Fibroblast of villous mesenchyme (primary cell): ENCODE measurements at places on chromosomes 6 and 20. TPM values are rescaled to one million over a fixed set of nuclear protein-coding genes. Genes with fewer than 3 reads are reported as not detected.

The APOM gene
- total RNA-seq: 0.43 and 0.97 TPM in 2 replicates

The SLX4IP gene
- total RNA-seq: 3.2 and 5.6 TPM in 2 replicates

The DEFB127 gene
- total RNA-seq: not detected in 2 replicates

GRCh38 chr20:34622821-34623451, 54.0 kb downstream of the PIGU start:
- no peak for DNase-seq

GRCh38 chr6:71197780-71198179, 90.8 kb upstream of the OGFRL1 start:
- peak; percentile 71 for DNase-seq

- no peak for DNase-seq
Measured at GRCh38 chr6:77011929-77012545, 451.3 kb downstream of the HTR1B start.

DNA sequence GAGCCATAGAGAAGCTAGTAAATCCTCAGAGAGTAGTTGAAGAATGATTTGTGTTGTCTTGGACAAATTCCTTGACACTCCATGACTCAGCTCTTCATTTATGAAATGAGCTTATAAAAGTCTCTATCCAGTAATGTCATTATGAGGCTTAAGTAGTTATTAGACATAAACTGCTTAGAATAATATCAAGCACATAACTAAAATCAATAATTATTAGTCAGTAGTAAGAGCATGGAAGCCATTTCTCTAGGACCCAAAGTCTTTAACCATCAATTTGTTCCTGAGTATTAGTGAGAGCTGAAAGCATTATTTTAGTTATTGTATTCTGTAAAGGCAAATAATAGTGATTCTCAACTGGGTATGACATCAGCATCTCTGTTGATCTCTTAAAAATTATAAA, 1140.2 kb downstream of the HACE1 start:
- no peak for DNase-seq

- no peak for DNase-seq
Measured at GRCh38 chr6:152142105-152142504, 334.6 kb downstream of the ESR1 start.

DNA sequence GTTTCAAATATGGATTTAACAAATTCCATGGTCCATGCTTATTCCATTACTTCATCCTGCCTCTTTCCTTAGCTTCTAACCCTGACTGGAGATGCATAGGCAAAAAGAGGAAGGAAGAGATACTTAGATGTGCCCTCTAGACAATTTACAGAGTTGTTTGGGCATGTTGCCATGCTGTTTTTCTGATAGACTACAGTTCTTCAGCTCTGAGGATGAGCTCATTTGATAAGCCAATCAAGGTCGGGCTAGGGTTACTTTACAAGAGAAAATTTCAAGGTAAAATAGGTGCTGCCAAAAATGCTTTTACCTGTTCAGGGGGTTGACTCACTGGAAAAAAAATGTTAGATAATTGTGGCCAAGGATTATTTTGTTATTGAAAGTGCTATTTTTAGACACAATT, 5.9 kb downstream of the HCRTR2 start:
- no peak for DNase-seq

GRCh38 chr20:49979030-49979832, 3.5 kb upstream of the SNAI1 start:
- DNase-seq: no peak

- peak; percentile 79 for DNase-seq
Measured at GRCh38 chr6:149031201-149031858, 284.5 kb downstream of the UST start.

DNA sequence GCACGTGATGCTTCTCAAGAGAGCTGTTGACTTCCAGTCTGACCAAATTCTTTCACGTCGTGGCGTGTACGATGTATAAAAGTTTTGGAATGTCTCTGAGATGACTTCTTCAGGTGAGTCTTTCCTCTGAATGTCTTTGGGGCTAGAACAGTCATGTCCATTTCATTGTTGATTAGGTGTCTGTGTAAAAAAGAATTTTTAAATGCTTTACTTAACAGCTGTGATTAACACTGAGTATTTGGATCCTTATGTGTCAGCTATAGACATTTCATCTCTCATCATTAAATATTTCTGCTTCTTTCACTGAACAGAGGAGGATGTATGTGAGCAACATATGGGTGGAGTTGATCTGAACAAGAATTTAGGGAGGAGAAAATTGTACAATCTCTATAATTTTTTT, 29.3 kb upstream of the KIF13A start:
- no peak for DNase-seq

DNA sequence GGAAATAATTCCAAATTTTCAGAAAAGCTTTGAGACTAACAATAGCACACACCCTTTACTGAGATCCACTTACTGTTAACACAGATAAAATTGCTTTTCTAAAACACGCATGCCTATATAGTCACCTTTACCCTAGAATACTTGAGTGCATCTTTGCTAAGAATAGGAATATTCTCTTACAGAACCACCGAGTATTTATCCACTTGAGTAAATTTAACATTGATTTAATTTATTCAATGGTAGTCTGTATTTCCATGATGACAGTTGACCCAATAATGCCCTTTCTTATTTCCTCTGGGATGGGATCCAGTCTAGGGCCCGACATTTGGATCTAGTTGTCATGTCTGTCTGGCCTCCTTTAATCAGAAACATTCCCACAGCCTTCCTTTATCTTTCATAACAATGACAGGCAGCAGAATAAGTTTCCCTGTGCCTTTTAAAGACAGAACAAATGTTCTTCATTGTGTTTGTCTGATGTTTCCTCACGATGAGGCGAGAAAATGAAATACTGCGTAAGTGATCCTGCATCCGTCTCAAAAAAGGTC, 56.6 kb upstream of the ERVFRD-1 start:
- no peak for DNase-seq

The UBD gene
- total RNA-seq: not detected in 2 replicates

DNA sequence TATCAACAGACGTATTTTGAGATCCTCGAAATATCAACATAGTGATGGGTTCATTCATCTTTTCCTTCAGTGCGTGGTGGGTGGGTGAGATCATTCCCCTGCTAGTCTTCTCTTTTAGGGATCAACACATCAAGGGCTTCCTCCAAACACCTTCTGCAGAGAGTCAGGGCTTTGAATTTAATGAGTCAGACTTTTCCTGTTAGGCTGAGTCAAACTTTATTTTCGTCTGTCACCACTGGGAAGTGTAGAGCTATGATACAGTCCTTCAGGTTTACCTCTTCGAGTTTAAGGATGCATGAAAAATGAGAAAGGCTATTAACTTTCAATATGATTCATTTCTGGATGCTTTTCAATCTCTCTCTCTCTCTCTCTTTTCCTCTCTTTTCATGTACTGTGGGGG, 189.1 kb downstream of the BMP2 start:
- peak; percentile 13 for DNase-seq

- no peak for DNase-seq
Measured at GRCh38 chr20:56111961-56112730, 106.8 kb upstream of the CBLN4 start.

GRCh38 chr6:72636215-72636614, 14.4 kb downstream of the KCNQ5 start:
- DNase-seq: no peak

The ABHD16A gene
- total RNA-seq: 43.2 and 76.0 TPM in 2 replicates

DNA sequence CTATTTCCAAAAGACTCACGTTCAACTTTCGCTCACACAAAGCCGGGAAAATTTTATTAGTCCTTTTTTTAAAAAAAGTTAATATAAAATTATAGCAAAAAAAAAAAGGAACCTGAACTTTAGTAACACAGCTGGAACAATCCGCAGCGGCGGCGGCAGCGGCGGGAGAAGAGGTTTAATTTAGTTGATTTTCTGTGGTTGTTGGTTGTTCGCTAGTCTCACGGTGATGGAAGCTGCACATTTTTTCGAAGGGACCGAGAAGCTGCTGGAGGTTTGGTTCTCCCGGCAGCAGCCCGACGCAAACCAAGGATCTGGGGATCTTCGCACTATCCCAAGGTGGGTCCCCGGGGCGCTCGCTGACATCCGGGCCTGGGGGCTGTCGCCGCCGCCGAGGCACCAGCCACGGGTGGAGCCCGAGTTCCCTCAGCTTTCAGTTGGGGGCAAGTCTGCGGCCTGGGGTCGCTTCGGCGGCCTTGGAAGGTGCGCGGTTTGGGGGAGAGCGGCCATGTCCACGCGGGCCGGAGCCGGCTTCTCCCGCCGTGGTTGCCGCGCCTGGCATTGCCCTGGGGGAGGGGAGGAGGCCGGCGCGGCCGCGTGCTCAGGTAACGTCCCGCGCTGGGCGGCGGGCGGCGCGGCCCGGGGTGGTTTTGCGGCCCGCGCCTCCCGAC, 429 bp downstream of the AMD1 start:
- DNase-seq: no peak

GRCh38 chr6:33212857-33213165, 4.5 kb downstream of the RING1 start:
- peak; percentile 12 for DNase-seq

GRCh38 chr6:37324131-37325033, 29.4 kb upstream of the RNF8 start:
- no peak for DNase-seq

DNA sequence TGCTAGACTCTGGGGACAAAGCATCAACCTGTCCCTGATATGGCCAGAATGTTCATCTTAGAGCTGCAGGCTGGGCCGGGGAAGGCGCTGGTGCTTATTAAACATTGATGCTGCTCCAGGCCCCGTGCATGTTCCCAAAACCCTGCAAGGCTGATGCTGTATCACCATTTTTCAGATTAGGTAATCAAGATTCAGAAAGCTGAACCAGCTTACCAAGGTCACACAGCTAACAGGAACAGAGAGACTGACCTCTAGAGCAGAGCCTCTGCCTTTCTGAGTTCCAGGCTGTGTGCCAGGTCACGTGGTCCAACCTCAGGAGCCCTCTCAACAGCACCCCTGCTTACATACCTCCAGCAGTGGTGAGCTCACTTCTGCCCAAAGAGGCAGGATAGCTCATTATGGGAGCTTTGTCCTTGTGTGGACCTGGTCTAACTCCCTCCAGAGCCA, 16.1 kb upstream of the VSTM2L start:
- DNase-seq: no peak

GRCh38 chr20:5735845-5736510, 14.2 kb upstream of the SHLD1 start:
- DNase-seq: peak; percentile 55

DNA sequence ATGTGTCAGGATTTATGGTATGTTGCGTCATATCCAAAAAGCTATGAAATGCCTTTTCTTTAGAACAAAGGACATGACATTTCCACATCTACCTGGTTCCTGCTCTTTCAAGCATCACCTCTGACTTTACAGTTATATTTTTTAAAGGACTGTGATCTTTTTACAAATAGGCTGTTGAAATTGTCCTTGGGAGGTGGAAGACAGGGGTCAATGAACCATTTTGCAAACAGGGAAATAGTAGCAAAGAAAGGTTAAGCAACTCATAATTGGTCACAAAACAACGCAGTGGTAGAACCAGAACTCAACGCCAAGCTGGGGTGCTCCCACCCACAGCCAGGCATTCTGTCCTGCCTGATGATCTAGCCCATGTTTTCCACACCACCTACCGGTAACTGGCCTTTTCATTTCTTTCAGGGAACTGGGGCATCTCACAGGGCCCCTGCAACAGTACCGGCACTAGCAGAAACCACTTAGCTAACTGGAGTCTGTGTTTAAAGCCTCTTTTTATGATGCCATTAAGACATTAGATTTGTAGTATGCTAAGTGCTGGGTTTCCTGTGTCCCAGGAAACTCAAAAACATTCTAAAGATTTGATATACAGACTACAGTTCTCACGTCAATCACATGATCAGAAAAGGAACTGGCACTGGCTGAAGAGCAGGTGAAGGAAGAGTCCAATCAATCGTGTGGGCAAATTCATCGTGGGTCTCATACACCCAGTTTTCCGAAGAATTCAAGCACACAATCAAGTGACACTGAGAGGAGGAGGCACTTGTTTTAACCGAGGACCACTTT, 13.9 kb downstream of the ZNF217 start:
- DNase-seq: peak; percentile 85

DNA sequence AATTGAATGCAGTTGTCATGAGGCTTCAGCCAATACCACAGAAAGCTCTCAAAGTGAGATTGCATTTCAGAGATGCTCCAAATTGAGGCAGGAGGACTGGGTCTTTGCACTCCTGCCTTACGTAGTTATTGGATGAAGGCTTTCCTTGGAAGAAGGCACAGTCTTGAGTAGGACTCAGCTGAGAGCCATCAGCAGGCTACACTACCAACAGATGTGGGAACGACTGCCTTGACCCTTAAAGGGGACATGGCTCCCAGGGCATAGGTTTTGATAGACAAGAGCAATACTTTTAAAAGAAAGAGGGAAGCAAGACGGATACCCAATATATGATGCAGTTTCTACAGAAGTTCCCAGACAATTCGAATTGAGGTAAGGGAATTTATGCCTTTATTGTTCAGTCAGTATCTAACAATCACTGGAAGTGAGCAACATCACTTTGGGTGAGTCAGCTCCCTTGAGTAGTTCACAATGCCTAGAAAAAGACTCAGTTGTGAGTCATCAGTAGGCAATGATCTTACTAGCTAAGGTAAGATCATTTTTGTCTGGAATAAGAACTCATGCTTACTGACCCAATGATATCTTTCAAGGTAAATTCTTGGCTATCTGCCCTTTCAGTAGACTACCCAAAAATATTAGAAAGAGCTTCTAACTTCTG, 390.8 kb downstream of the GJA1 start:
- DNase-seq: peak; percentile 65
